ENCODE measurements at places on chromosomes 6 and 20.

GRCh38 chr6:126786262-126786661 lies 332.2 kb upstream of the RSPO3 start:
- DNase-seq = no peak

DNA sequence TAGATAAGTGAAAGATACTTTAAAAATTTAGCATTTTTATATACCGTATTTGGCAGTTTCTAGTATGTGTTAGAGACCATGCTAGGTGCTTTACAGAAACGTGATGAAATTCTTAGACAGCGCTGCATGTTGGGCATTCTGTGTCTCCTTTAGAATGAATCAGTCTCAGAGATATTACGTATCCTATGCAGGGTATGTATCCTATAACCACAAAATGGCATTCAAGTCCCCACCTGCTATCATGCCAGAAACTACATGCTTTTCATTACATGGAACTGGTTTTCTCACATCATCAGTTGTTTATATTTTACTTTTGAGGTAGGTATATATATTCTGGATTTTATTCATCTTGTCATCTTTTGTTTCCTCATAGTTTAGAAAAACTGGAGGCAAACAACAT lies 42.3 kb downstream of the PEX7 start:
- no peak for DNase-seq

GRCh38 chr20:59378396-59378795 lies 78.0 kb downstream of the EDN3 start:
- no peak for DNase-seq

GRCh38 chr6:39182604-39183003 lies 46.7 kb downstream of the KCNK5 start:
- no peak for DNase-seq

- DNase-seq = no peak
Measured at GRCh38 chr20:24935766-24936525, 13.1 kb upstream of the CST7 start.

GRCh38 chr6:113127786-113128419 lies 729.2 kb upstream of the MARCKS start:
- no peak for DNase-seq

DNA sequence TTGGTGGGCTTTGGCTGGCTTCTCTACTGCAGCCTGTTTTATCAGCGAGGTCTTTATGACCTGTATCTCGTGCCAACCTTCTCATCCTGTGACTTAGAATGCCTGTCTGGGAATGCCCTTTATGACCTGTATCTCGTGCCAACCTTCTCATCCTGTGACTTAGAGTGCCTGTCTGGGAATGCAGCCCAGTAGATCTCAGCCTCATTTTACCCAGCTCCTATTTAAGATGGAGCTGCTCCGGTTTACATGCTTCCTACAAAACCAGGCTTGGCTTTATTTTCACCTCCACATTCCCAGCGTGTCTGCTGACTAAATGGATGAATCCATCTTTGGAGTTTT lies 395.3 kb downstream of the PREX1 start:
- no peak for DNase-seq

DNA sequence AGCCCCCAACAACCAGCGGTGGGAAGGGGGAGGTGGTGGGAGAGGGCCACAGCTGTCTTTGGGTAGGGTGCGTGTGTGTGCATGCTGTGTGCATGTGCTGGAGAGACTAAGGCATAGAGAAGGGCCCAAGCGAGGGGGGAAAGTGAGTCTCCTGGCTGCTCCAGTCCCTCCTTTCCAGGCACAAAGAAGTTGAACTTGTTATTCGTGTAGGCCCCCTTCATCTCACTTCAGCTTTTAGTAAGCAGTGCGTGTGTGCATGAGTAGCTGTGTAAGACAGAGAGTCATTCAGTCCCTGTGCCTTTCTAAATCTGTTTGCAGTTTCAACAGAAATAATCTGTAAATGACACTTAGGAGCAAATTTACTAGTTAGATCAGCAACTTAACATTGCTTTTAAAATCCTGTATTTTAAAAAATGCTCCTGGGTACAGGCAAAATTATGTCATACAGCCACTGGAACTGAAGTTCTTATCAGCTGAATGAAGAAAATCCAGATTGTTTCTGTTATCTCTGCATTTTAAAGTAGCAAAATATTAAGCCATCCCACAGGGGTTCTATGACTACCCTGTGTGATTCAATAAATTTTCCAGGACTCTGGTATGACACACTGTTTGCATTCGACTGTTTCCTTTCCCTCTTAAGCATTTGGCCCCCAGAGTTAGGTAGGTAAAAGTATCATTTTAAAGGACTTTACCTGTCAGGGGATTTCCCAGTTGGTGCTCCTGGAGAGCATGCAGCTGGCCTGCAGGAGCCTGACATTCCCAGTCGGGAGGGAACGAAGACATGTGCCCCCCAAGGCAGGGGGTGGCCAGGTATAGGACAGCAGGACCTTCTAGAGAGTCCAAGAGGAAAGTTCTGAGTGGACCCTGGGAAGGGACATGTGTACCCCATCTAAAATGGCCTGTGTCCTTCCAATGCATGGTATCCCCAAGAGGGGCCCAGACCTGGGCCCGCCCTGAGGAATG lies 39.0 kb downstream of the MTRES1 start:
- no peak for DNase-seq

DNA sequence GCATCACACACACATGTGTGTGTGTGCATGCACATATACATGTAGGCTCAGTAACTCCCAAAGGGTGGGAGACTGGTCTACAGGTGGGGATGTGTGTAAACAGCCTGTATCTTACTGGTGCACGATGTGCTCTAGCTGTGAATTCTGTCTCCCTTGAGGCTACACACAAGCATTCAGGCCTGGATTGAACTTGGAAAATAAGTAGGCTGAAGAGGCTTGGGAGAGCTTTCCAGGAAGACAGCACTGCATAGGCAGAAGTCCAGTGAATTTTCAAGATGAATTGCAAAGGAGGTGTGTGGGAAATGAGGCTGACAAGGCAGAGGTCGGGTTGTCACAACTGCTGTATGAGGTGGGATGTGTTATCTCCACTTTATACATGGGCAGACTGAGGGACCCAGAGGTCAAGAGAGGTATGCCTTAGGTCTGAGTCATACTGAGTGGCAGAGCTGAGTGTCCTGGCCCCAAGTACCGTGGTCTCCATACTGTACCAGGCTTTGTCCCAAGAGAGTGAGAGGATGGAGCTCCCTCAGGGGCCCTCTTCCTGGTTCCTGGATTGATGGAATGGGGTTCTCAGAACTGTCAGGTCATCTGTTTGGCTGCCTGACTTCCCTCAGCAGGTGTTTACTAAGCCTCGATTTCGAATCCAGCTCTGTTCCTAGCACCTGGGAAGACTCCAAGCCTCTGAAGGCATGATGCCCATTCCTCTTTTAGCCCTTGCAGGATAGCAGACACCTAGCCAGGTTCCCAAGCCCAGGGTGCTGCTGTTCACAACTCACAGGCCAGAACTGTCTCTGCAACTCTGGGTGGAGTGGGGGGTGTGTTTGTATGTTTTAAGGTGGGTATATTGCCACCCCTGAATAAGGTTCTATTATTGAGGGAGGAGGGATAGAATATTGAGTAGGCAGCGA lies 14.4 kb downstream of the SNPH start:
- DNase-seq = no peak

- DNase-seq = no peak
Measured at GRCh38 chr6:42260972-42261371, 43.3 kb upstream of the MRPS10 start.

DNA sequence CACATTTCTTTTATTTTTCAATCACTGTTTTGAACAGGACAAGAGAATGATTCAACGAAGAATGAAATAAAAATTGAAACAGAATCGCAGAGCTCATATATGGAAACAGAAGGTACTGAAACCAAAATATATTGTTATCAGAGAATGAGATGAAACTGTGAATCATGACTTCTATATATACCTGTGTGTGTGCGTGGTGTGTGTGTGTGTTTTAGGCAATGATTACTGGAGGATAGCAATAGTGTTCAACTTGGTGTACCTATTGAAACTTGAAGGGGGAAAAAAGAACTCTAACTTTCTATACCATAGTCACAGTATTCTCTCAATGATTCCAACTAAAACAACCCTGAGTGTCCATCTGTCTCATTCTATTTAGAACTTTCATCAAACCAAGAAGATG lies 586.6 kb downstream of the KIF16B start:
- no peak for DNase-seq

- DNase-seq = no peak
Measured at GRCh38 chr20:20856306-20856705, 143.9 kb upstream of the RALGAPA2 start.

DNA sequence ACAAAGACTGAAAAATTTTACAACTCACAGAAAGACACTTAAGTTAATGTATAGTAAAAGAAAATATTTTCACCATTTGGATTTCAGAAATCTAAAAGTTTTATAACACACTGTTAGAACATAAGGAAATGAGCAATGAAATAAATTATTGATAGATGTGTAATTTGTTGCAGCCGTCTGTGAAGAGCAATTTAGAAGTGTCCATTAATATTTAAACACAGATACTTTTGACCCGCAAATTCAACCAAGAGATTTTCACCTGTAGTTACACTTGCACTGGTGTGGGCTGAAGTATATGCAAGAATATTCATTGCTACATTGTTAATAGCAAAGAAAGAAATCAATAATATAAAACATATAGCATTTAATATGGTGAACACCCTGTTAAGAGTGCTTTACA lies 14.6 kb upstream of the SLC17A3 start:
- no peak for DNase-seq

GRCh38 chr6:87574237-87574804 lies 15.5 kb downstream of the RARS2 start:
- DNase-seq = no peak

GRCh38 chr6:142913036-142913510 lies 31.9 kb downstream of the HIVEP2 start:
- DNase-seq = no peak

All from fibroblast of skin of left biceps (primary cell).